ENCODE measurements at places on chromosomes 4 and X.

DNA sequence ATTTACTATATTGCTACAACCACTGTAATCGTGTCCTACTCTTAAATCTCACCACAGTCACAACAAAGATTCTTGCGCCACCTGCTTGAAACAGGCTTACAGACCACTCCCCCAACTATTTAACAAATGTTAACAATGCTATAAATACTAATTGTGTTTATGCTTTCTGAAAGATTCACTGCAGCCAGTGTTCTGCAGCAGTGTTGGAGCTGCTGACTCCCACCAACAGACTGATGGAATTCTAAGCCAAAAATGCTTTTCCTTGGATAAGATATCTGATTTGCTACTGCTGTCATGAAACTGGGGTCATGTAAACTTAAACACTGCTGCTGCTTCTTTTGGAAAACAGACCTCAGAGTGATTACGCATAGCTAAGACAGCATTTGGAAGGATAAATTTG, 244.2 kb upstream of the MAB21L2 start:
- peak; percentile 90 for DNase-seq

DNA sequence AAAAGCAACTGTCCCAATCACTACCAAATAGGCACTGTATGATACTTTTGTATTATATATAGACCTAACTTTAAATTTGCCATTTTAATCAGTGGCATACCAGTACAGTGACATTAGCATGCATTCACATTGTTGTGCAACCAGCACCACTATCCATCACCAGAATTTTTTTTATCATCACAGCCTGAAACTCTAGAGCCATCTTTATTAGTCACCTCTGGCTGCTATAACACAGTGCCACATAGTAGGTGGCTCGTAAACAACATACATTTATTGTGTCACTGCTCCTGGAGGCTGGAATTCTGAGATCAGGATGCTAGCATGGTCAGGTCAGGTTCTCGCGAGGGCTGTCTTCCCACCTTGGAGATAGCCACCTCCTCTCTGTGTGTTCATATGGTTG, 188.4 kb upstream of the GALNT7 start:
- DNase-seq = peak; percentile 11

DNA sequence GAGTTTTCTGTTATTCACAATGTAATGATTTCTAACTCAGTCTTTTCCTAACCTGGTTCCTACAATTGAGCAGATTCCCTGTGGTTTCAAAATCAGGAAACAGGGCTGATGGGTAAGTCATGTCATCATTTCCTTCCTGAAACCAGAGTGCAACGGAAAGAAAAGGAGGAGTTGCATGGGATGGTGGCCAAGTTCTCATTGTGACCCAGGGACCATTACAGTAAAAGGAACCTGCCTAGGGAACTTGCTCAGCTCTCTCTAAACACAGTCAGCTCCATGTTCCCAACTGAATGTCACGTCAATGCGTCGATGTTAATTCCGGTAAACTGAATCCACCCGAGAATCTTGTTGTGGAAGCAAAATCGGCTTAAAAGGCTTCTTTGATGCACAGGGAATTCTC, 51.2 kb downstream of the LGI2 start:
- no peak for DNase-seq

DNA sequence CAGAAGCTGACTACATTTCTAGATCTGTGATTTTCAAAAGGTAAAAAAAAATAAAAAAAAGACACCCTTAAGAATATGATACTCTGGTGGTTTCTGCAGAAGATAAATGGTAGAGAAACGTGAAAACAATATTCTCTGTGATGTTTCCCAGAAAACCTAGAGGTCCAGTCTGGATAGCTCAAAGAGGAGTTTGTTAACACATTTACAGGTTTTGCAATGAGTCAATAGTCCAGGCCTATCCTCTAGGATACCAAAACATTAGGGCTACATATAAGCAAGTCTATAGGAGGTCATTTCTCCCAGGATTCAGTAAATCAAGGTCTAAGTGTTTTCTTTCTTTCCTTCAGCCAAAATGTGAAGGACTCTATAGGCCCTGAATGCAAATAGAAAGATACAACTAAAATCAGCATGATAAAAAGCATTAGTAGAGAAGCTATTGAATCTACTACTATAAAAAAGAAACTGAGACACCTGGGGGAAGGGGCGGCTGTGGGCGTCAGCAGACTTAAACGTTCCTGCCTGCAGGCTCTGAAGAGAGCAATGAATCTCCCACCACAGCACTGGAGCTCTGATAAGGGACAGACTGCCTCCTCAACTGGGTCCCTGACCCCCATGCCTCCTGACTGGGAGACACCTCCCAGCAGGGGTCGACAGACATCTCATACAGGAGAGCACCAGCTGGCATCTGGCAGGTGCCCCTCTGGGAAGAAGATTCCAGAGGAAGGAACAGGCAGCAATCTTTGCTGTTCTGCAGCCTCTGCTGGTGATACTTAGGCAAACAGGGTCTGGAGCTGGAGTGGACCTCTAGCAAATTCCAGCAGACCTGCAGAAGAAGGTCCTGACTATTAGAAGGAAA, 33.7 kb upstream of the SPP1 start:
- DNase-seq = no peak

DNA sequence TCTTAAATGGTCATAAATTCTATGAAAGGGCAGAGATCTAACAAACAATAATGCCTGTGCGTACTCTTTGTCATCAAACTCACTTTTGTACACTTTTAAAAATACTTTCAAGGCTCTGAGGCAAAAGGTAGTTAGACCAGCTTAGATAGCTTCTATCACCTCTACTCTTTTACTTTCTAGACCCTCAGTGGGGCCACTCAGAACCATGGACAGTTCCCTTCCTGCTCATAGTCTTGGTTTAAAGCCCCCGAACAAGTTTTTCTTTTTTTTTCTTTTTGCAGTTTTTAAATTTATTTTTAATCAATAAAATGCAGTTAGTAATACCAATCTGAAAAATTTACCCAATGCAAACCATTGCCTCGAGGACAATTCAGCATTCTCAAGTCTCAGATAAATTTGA, 460.5 kb upstream of the CNKSR2 start:
- no peak for DNase-seq

GRCh38 chr4:26022346-26023202, 108.6 kb downstream of the SMIM20 start:
- peak; percentile 80 for DNase-seq

DNA sequence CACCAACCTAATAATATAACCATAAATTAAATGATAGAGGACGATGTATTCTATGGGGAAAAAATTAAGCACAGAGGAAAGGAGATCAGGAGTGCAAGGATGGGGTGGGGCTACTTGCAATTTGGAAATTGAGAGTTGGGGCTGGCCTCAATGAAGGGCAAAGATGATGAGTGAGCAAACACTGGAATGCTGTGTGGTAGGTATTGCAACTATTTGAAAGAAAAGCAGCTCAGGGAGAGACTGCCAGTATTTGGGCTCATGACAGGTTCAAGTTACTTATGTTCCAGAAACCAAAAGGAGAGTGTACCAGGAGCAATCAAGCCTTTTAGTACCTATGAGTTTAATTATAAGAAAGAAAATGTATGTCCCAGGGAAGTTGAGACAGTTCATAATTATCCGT, 47.4 kb downstream of the ASIC5 start:
- DNase-seq = no peak

DNA sequence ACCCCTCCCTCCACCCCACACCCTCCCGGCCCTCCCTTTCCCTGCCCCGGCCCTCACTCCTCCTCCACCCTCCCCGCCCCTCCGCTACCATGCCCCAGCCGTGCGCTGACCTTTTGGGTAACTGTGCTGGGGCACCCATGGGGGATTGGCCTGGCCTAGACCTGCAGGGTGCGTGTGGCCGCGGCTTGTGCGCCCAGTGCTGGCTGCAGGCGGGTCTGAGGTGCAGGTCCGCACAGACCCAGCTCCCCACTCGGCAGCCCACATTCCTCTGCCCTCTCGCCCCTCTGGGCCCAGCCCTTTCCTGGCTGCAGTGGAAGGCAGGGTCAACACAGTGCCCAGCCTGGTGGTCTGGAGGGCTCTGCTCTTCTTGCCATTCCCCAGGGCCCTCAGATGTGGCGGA, 24.7 kb downstream of the FGFRL1 start:
- no peak for DNase-seq

GRCh38 chr4:106868381-106869035, 167.6 kb downstream of the DKK2 start:
- DNase-seq = no peak

GRCh38 chrX:125293850-125294780, 25.6 kb upstream of the TEX13C start:
- DNase-seq = no peak

DNA sequence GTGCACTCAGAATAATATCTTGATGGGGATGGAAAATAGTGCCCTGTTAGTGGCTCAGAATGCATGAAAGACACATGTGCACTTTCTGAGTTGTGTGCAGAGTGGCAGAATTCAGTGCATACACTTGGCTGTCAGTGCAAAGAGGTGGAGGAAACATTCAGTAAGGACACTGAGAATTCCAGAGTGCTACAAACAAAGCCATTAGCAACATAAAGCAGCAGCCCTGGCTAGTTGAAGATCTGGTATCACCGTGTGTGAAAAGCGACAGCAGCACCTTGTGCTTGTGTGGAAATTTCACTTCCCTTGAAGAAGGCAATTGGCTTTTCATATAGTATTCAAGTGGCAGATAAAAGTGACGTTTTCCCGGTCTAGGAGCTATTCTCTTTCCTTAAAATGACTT, 810.4 kb downstream of the TRIML1 start:
- no peak for DNase-seq

DNA sequence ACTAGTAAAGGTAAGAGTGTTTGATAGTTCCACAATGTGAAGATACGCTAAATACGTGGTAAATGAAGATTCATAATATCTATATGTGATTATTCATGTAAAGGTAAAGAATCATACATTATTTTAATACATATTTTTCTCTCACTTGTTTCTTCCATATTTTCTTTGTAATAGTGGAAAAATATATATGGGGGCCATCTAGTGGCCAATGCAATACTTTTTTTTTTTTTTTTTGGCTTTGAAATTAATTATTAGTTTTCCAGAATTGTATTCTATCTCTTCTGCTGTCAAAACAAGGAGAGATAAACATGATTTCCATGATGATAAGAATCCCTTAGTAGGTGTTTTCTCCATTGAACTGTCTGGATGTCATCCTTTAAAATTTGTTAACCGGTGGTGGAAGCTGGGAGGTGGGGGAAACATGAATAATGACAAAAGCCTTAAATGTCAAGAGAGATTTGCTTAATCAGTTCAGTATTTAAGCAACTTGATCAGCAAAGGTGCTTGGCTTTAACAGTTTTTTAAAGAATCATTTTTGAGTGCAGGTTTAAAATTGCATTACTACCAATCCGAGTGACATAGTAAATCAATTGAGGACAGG, 508.7 kb upstream of the HTR2C start:
- no peak for DNase-seq

GRCh38 chr4:181835348-181835747, 407.9 kb upstream of the TENM3 start:
- no peak for DNase-seq

DNA sequence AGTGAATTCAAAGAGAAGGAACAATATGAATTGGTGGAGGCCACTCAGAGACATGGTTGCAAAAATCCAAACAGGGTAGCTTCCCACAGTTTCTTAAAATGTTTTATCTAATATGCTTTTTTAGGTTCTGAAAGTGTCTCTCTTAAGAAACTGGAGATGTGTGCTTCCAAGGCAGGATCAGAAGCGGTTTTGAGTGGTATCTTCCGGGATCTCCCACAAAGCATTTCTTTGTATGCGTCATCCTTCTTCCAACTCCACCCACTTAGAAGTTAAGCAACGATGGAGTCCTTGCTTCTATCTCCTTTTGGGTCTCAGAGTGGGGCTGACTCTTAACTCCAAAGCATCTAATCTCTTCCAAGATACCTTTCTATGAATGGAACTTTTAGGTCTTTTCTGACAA, 196.7 kb downstream of the MID1 start:
- no peak for DNase-seq

- no peak for DNase-seq
Observed at GRCh38 chr4:173507471-173508385, 22.3 kb downstream of the HAND2 start.

- DNase-seq = no peak
Observed at GRCh38 chrX:70231666-70232065, 2.8 kb upstream of the AWAT1 start.

DNA sequence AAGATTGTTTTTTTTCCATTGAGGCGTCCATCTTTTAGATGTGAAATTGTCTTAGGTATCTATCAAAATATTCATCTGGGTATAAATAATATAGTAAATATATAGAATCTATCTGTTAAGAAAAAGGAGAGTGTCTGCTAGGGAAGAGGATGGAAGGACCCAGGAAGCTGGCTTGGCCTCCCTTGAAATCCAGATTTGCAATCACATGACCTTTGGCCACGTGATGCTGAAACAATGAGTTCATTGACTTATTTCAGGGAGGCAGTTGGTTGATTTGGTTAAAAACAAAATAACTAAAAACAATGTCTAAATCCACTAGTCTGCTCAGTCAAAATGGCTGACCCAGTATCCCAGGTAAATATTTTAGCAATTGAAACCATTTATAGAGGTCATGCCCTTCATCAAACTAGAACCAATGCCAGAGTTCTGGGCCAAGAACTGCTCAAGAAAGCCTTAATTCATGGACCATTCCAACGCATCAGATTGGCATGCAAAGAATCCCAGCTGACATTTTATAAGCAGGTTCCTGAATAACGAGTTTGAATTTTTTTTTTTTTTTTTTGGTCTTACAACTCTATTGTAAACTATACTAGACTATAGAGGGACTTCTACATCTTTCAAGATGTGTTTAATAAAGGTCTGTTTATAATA, 172.7 kb downstream of the MID1 start:
- DNase-seq = peak; percentile 53

DNA sequence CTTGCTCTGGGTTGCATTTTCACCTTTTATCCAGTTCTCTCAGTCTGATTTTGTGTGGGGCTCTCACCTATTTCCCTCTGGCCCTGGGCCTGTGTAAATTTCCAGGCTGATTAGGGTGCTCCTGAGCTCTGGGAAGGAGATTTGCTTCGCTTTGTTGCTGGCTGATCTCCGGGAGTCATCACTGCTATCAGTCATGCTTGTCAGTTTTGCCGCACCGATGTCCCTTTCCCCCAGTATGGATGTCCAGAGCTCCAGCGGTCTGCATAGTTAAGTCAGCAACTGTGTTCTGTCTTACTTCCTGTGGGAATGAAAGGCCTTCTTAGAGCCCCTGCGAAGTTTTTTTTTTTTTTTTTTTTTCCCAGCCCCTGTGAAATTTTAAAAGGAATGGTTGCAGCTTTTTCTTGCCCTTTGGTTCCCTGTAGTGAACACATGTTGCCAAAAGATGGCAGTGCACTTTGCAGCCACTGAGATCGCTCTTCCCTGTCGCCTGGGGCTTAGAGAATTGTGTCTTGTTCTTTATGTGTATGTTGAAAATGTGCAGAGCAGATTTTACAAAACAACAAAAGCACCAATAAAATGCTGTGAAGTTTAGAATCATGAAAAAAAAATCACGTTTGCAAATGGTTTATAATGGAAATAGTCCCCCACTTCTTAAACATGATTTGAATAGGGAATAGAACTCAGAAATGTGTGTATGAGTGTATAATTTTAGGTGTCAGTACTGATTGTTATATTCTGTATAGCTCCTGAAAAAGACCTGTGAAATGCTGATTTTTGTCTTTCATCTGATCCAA, 109.1 kb upstream of the SLC4A4 start:
- DNase-seq = peak; percentile 81

All from IMR-90 (cell line).